Fibroblast of lung (primary cell): ENCODE measurements at places on chromosomes 7 and 10.

GRCh38 chr7:84700563-84701370, 486.1 kb downstream of the SEMA3D start:
- peak overlapping the region; percentile 70 for H3K27ac ChIP-seq
- no peak overlapping the region for H3K4me3 ChIP-seq
- DNase-seq = peak; percentile 20
- H3K4me1 ChIP-seq = no peaks in the 10 kb centered on the region
- H3K27me3 ChIP-seq = no peaks in the 10 kb centered on the region

DNA sequence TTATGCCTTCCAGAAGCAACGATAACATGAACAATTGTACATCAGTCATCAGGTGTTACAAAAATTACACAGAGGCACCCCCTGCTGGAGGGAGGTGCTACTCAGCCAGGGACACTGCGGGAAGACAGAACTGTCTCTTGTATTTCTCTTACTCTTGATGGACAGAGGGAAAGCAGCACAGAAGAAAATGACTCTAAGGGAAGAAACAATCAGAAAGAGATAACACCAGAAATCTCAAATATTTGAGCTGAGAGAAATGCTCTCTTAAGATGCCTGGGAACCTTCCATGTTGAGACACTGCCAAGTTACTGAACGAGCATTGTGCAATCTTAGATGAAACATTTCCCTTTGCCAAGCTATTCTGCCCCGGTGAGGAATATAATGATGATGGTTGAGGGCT, 227.6 kb upstream of the NPSR1 start:
- H3K4me3 ChIP-seq = no peak overlapping the region
- H3K27me3 ChIP-seq = no peaks in the 10 kb centered on the region
- DNase-seq = peak; percentile 70
- H3K36me3 ChIP-seq = no peaks in the 10 kb centered on the region

GRCh38 chr10:72276013-72276387, 2.3 kb downstream of the DDIT4 start:
- no peaks in the 10 kb centered on the region for H3K27me3 ChIP-seq
- peak overlapping the region; percentile 98 for H3K4me3 ChIP-seq
- peaks cover 11% of the 10 kb centered on the region for H3K4me1 ChIP-seq
- DNase-seq = peak; percentile 39
- peaks cover 10% of the 10 kb centered on the region for H3K36me3 ChIP-seq
- no peak overlapping the region for H3K27ac ChIP-seq

DNA sequence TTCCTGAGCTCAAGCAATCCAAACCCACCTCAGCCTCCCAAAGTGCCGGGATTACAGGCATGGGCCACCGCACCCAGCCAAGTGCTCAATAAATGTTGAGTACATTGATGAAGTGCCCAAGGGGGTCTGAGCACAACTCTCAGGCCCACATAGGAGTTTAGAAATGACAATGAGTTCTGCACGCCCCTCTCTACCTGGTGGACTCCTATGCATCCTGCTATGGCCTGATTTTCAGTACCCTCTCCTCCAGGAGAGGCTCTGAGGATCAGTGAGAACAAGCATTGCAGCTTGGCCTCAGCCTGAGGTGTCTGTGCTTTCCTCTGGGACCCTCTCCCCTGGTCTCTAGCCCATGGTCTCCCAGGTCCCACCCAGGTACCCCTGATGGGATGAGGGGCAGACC, 20.9 kb upstream of the GRIFIN start:
- H3K27ac ChIP-seq = no peak overlapping the region
- DNase-seq = no peak
- no peak overlapping the region for H3K4me3 ChIP-seq
- peaks cover 9% of the 10 kb centered on the region for H3K27me3 ChIP-seq
- no peaks in the 10 kb centered on the region for H3K4me1 ChIP-seq

DNA sequence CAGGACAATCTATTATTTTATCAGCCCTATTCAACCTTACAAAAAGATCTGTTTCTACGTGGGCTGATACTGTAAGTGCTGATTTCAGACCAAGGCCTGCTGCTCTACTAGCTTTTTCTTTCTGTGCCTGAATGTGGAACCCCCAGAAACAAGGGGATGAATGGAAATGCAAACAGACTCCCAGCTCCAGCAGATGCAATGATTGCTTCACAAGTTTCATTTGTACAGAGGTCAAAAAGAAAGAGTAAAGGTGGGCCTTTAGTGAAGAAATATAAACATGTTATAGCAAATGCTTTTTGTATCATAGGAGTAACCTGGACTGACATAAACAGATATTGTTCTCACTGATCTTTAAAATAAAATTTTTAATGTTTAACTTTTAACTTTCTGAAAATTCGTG, 130.2 kb upstream of the SLC25A13 start:
- H3K36me3 ChIP-seq = no peaks in the 10 kb centered on the region
- no peaks in the 10 kb centered on the region for H3K27me3 ChIP-seq
- no peak for DNase-seq
- no peak overlapping the region for H3K4me3 ChIP-seq
- H3K27ac ChIP-seq = no peak overlapping the region
- no peaks in the 10 kb centered on the region for H3K4me1 ChIP-seq

GRCh38 chr10:49212783-49213182, 24.6 kb upstream of the TMEM273 start:
- no peaks in the 10 kb centered on the region for H3K4me1 ChIP-seq
- H3K27ac ChIP-seq = no peak overlapping the region
- H3K27me3 ChIP-seq = peaks cover 8% of the 10 kb centered on the region
- H3K4me3 ChIP-seq = no peak overlapping the region
- DNase-seq = no peak

- H3K4me3 ChIP-seq = no peak overlapping the region
- H3K36me3 ChIP-seq = peaks cover 3% of the 10 kb centered on the region
- DNase-seq = no peak
These were observed 28.3 kb downstream of the MAD1L1 start for GRCh38 chr7:2204446-2204845.

DNA sequence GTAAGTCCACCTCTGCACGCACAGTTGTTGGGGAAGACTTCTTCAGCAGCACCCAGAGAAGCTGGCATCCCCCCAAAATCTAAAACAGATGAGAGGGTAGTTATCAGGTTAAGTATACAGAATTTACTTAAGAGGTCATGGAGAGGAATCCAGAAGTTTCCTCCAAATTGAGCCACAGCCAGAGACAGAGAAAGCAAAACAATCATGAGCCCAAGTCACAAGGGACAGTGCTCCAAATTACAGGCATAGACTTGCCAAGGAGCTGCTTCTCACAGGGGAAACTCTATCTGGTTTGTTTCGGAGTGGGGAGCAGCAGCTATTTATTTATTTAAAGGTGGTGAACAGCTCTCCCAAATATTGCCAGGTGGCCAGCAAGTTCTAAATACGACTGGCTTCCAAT, 308.4 kb downstream of the SKIDA1 start:
- no peak overlapping the region for H3K27ac ChIP-seq
- DNase-seq = no peak
- H3K27me3 ChIP-seq = no peaks in the 10 kb centered on the region
- no peak overlapping the region for H3K4me3 ChIP-seq

DNA sequence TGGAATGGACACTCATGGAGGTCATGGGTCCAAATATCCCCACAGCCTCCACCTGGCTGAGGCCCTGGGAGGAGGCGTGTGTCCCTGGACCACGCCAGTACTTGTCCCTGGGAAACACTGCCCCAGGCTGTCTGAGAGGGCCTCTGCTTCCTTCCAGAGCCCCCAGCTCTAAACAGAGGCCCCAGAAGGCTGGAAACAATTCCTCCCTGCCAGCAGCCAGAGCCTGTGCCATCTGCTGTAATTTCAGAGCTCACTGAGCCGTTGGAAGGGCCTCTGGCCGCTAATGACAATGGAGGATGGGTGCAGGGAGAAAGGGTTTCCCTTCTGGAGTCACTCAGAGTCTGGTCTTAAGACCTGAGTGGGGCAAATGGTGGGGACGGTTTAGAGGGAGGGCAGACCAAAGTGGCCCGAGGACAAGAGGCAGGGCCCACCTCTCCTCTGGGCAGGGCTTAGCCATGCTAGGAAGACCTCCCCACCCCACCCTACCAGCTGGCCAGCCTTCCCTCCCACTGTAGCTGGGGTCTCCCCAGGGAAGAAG, 7.1 kb downstream of the CHAT start:
- peaks cover 6% of the 10 kb centered on the region for H3K27me3 ChIP-seq
- H3K4me3 ChIP-seq = no peak overlapping the region
- H3K4me1 ChIP-seq = no peaks in the 10 kb centered on the region
- no peaks in the 10 kb centered on the region for H3K36me3 ChIP-seq

GRCh38 chr7:108404509-108405420, 51.5 kb downstream of the NRCAM start:
- no peaks in the 10 kb centered on the region for H3K36me3 ChIP-seq
- H3K4me3 ChIP-seq = no peak overlapping the region
- no peaks in the 10 kb centered on the region for H3K27me3 ChIP-seq
- peaks cover 6% of the 10 kb centered on the region for H3K4me1 ChIP-seq
- no peak for DNase-seq
- no peak overlapping the region for H3K27ac ChIP-seq

GRCh38 chr10:99630991-99631390, 10.8 kb upstream of the SLC25A28 start:
- DNase-seq = no peak
- H3K4me3 ChIP-seq = no peak overlapping the region
- H3K27ac ChIP-seq = no peak overlapping the region
- no peaks in the 10 kb centered on the region for H3K27me3 ChIP-seq
- no peaks in the 10 kb centered on the region for H3K36me3 ChIP-seq

DNA sequence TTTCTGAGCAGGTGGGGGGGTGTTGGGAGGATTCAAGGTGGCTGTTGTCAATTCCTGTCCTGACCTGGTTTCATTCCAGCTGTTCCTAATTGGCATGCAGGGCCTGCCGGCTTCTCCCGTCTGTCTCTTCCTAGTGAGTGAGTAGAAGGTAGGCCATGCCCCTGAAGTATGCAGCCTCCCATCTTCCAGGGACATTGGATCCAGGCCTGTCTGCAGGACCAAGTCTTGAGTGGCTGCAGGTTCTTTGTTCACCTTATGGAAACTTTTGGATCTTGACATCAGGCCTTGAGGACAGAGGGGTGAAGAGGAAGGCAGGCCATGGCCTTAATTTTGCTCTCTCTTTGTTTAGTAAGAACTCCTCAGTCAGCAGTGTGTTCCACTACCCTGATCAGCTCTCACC, 131.8 kb downstream of the SH2D4B start:
- no peak overlapping the region for H3K27ac ChIP-seq
- H3K4me3 ChIP-seq = no peak overlapping the region
- H3K36me3 ChIP-seq = no peaks in the 10 kb centered on the region
- H3K27me3 ChIP-seq = no peaks in the 10 kb centered on the region

GRCh38 chr10:74058658-74059057, 60.7 kb downstream of the VCL start:
- H3K27me3 ChIP-seq = no peaks in the 10 kb centered on the region
- no peak overlapping the region for H3K4me3 ChIP-seq
- H3K4me1 ChIP-seq = peaks cover 7% of the 10 kb centered on the region

- H3K4me3 ChIP-seq = no peak overlapping the region
- no peaks in the 10 kb centered on the region for H3K36me3 ChIP-seq
- no peaks in the 10 kb centered on the region for H3K27me3 ChIP-seq
- no peak overlapping the region for H3K27ac ChIP-seq
- DNase-seq = no peak
These were observed 44.7 kb upstream of the ZEB1 start for GRCh38 chr10:31274310-31274709.

- peaks cover 11% of the 10 kb centered on the region for H3K4me1 ChIP-seq
- no peak for DNase-seq
These were observed 98.3 kb upstream of the ZNF438 start for GRCh38 chr10:31129880-31130405.

DNA sequence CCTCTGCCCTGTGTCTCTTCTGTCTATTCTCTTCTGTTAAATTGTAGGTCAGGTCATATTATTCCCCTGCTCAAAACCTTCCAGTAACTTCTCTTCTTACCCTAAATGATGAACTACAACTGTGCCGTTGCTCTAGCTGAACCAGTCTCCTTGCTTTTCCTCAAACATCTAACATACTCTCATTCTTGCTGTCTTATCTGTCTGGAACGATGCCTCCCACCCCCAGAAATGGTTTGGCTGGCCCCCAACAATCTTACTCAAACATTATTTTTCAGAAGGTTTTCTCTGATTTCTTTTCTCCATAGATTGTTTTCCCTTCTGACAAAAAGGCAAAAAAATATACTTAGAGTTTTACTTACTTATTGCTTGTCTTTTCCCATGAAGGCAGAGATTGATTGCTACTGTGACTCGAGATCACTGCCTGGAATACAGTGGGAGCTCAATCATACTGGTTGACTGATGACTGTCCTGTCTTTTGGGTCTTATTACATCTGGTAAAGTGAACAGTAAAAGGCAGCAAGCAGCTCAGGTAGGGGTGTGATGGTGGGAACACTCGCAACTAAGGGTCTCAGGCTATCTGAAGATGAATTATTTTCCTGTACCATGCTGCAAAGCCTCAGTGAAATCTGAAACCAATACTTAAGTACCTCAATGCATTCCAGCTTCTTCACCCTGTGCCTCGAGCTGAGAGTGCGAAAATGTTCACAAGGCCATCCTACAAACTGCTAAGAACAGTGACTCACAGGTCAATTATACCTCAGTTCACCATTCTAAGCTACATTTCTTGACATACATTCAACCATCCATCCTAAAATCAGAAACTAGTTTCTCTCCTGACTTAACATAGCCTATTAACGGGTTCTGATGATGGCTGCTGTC, 67.6 kb downstream of the DNMBP start:
- H3K27me3 ChIP-seq = no peaks in the 10 kb centered on the region
- DNase-seq = peak; percentile 97
- H3K36me3 ChIP-seq = no peaks in the 10 kb centered on the region
- H3K4me3 ChIP-seq = no peak overlapping the region
- H3K27ac ChIP-seq = no peak overlapping the region

DNA sequence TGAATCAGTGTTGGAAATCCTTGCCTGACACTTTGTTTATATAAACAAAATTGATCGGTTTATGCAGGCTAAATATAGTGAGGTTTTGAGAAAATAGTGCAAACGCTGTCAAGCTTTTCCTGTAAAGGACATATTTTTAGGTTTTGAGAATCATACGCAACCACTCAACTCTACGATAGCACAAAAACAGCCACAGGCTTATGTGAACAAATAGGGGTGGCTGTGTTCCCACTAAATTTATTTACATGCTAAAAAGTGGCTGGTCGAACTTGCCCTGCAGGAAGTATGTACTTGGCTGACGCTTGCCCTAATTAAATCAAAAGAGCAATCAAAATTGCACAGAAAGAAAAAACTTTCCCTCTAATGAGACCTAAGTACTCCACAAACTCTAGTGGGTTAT, 234.7 kb upstream of the CACNA2D1 start:
- no peak overlapping the region for H3K4me3 ChIP-seq
- H3K36me3 ChIP-seq = no peaks in the 10 kb centered on the region
- H3K4me1 ChIP-seq = peaks cover 5% of the 10 kb centered on the region

- no peak for DNase-seq
- no peaks in the 10 kb centered on the region for H3K27me3 ChIP-seq
- peaks cover 11% of the 10 kb centered on the region for H3K4me1 ChIP-seq
These were observed 39.1 kb downstream of the CDK1 start for GRCh38 chr10:60817398-60817805.
